Aorta (tissue), 5 donors: ENCODE measurements at places on chromosomes 6 and 20. TPM values are rescaled to one million over a fixed set of nuclear protein-coding genes. Genes with fewer than 3 reads are reported as not detected.

- no peaks in the 10 kb centered on the region for H3K4me1 ChIP-seq
- no peaks in the 10 kb centered on the region for H3K36me3 ChIP-seq
- no peaks in the 10 kb centered on the region for H3K27me3 ChIP-seq
- H3K27ac ChIP-seq: no peak overlapping the region
- DNase-seq: no peak
These were observed 7.5 kb downstream of the LRRC73 start for GRCh38 chr6:43502666-43503065.

The PNLDC1 gene
- not detected for total RNA-seq

DNA sequence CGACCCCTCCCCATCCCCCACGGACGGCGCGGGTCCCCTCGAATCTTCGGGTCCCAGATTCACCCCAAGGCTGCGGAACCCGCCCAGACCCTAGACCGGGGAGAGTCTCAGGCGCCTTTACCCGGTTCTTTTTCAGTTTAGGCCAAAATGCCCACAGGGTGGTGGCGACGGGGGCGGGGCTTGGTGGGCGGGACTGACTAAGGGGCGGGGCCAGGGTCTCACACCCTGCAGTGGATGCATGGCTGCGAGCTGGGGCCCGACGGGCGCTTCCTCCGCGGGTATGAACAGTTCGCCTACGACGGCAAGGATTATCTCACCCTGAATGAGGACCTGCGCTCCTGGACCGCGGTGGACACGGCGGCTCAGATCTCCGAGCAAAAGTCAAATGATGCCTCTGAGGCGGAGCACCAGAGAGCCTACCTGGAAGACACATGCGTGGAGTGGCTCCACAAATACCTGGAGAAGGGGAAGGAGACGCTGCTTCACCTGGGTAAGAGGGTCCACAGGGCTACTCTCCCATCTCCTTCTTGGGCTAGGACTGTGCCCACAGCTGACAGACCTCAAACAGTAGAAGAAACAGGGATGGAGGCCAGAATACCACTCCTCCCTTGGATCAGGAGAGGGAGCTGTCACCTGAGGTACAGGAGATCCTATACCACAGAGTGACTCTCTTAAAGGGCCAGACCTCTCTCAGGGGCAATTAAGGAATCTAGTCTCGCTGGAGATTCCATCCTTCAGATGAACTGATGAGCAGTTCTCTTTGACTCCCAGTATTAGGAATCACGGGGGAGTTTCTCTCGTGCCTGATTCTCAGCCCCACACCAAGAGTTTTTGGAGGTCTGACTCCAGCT lies 942 bp downstream of the HLA-E start:
- H3K27ac ChIP-seq: peak overlapping the region; percentile 31
- no peaks in the 10 kb centered on the region for H3K4me1 ChIP-seq
- H3K4me3 ChIP-seq: peak overlapping the region; percentile 36
- peaks cover 4% of the 10 kb centered on the region for H3K36me3 ChIP-seq

The ZNF341 gene
- total RNA-seq: 3.1 TPM

- H3K4me1 ChIP-seq: no peaks in the 10 kb centered on the region
- no peaks in the 10 kb centered on the region for H3K27me3 ChIP-seq
- no peaks in the 10 kb centered on the region for H3K36me3 ChIP-seq
- H3K27ac ChIP-seq: peak overlapping the region; percentile 81
These were observed 709 bp upstream of the ZNF76 start for GRCh38 chr6:35258858-35259193.

DNA sequence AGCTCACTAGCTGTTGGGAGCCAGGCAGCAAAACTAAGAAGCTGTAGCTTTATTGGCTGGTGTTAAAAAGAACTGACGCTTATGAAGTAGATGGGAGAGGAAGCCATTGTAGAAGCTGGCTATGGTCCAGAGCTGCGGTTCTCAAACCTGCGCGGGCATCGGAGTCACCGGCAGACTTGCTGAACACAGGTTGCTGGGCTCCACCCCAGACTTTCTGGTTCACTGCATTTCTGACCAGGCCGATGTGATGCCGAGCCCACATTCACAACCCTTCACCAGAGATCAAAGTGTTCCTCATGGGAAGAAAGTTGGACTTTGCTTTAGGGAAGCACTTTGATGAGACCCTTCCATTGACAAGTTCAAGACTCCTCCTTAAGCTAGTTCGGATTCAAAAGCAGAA lies 231.6 kb downstream of the QKI start:
- no peaks in the 10 kb centered on the region for H3K27me3 ChIP-seq
- DNase-seq: no peak
- no peak overlapping the region for H3K4me3 ChIP-seq
- no peaks in the 10 kb centered on the region for H3K4me1 ChIP-seq

DNA sequence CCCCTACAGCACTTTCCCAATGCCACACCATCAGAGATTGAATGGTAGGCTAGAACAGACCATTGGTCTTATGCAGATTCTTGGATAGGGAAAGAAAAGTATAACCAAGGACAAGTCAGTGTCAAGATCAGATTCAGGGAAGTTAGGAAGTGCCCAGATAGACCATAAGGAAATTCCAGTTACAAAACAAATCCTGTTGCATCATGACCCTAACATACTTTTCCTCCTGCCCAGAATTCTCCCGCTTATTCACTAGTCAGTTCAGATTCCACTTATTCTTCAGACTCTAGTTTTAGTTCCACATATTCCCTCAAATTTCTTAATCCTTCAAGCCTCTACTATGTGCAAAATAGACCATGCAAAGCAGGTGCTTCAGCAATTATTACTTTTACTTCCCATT lies 20.7 kb downstream of the METTL24 start:
- H3K4me3 ChIP-seq: no peak overlapping the region
- H3K27ac ChIP-seq: no peak overlapping the region
- H3K27me3 ChIP-seq: no peaks in the 10 kb centered on the region
- no peaks in the 10 kb centered on the region for H3K4me1 ChIP-seq
- H3K36me3 ChIP-seq: no peaks in the 10 kb centered on the region
- no peak for DNase-seq

- H3K27me3 ChIP-seq: no peaks in the 10 kb centered on the region
- no peaks in the 10 kb centered on the region for H3K4me1 ChIP-seq
- no peak for DNase-seq
- no peaks in the 10 kb centered on the region for H3K36me3 ChIP-seq
- no peak overlapping the region for H3K27ac ChIP-seq
These were observed 243.5 kb downstream of the FRK start for GRCh38 chr6:115817161-115817560.

GRCh38 chr20:43096126-43096930 lies 93.4 kb downstream of the PTPRT start:
- H3K4me1 ChIP-seq: no peaks in the 10 kb centered on the region
- H3K36me3 ChIP-seq: no peaks in the 10 kb centered on the region
- no peak for DNase-seq
- H3K27me3 ChIP-seq: no peaks in the 10 kb centered on the region
- no peak overlapping the region for H3K27ac ChIP-seq

GRCh38 chr20:2220298-2220697 lies 75.5 kb upstream of the TGM3 start:
- H3K27ac ChIP-seq: no peak overlapping the region
- no peak overlapping the region for H3K4me3 ChIP-seq
- no peaks in the 10 kb centered on the region for H3K4me1 ChIP-seq
- H3K36me3 ChIP-seq: no peaks in the 10 kb centered on the region
- H3K27me3 ChIP-seq: no peaks in the 10 kb centered on the region

DNA sequence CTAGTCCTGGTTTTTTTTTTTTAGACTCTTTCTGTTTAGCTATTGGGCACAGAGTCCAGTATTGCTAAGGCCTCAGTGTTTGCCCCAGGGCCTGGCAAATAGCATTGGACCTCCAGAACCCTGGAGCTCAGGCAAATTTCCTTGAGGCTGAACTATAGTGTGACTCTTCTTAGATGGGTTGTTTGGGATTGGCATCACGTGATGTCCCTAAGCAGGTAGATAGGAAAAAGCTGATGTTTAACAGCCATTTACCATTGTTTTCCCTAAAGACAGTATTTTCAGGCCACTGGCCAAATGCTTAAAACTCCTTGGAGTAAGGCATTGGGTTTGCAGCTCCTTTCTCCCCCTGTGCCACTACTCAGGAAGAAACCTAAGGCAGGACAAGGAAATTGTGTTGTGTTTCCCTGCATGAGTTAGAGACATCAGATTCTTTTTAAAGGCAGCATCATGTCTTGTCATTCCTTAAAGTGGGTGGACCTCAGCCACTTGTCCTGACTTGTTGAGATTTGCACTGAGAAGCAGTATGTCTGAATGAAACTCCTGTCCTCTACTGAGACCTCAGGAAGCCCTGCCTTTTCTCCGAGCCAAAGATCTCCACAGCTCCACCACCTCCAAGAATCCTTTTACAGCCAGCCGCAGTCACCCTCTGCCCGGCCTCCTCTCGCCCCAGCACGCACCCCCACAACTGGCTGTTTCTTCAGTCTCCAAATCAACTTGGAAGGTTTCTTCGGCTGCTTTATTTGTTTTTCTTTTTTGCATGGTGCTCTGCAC lies 46.2 kb upstream of the RNF144B start:
- H3K4me3 ChIP-seq: no peak overlapping the region
- H3K36me3 ChIP-seq: no peaks in the 10 kb centered on the region
- no peak overlapping the region for H3K27ac ChIP-seq
- no peak for DNase-seq
- peaks cover 5% of the 10 kb centered on the region for H3K4me1 ChIP-seq
- H3K27me3 ChIP-seq: no peaks in the 10 kb centered on the region

- no peak for DNase-seq
- no peaks in the 10 kb centered on the region for H3K27me3 ChIP-seq
- no peaks in the 10 kb centered on the region for H3K4me1 ChIP-seq
- H3K36me3 ChIP-seq: no peaks in the 10 kb centered on the region
- no peak overlapping the region for H3K27ac ChIP-seq
These were observed 309.4 kb downstream of the ZNF217 start for GRCh38 chr20:53284256-53284655.

GRCh38 chr20:58669287-58670006 lies 18.4 kb downstream of the STX16 start:
- no peak for DNase-seq
- no peaks in the 10 kb centered on the region for H3K27me3 ChIP-seq
- no peak overlapping the region for H3K4me3 ChIP-seq
- no peak overlapping the region for H3K27ac ChIP-seq
- peaks cover 12% of the 10 kb centered on the region for H3K36me3 ChIP-seq
- H3K4me1 ChIP-seq: no peaks in the 10 kb centered on the region

DNA sequence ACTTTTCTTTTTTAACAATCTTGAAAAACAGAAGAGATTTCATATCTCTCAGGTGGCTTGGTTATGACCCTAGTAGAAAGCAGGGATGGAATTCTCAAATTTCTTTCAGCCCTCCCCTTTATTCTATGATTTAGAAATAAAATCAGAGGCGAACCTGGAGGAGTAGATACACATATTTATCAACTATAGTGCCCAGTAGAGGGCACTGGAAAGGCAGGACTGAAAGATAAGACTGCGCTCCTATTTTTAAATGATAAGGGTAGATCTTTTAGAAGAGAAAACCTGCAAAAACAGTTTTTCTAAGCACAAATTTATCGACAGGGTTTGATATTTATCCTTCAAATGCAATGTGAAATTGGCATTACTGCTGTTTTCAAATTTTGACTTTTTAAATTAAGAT lies 1296.6 kb downstream of the EPHA7 start:
- no peak for DNase-seq
- H3K27ac ChIP-seq: no peak overlapping the region
- H3K27me3 ChIP-seq: peaks cover under 1% of the 10 kb centered on the region
- H3K4me3 ChIP-seq: no peak overlapping the region
- H3K4me1 ChIP-seq: no peaks in the 10 kb centered on the region
- H3K36me3 ChIP-seq: no peaks in the 10 kb centered on the region

DNA sequence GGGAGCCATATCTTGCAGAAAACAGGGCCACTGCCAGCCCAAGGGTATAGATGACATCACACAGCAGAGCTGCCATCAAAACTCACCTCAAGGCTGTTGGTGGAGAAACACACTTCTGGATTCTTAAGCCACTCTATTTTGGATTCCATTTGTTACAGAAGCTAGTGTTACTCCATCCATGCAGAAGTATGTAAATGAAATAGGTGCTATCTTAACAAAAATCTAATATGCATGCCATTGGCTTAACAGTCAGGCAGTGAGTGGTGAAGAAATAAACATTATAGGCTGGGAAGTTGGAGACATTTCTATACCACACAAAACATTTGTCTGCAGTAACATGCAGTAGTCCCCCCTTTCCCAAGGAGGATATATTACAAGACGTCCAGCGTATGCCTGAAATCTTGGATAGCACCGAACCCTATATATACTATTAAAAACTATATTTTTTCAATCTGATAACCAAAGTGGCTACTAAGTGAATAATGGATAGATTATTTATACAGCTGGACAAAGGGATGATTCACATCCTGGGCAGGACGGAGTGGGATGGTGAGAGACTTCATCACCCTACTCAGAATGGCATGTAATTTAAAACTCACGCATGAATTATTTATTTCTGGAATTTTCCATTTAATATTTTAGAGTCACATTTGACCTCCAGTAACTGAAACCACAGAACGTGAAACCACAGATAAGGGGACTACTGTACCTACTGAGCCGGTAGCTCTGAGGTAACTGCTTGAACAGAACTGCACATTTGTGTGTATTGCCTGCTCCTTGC lies 160.0 kb upstream of the PLN start:
- no peaks in the 10 kb centered on the region for H3K4me1 ChIP-seq
- DNase-seq: no peak
- H3K27ac ChIP-seq: no peak overlapping the region
